ENCODE measurements at places on chromosomes 7 and 10. TPM values are rescaled to one million over a fixed set of nuclear protein-coding genes. Genes with fewer than 3 reads are reported as not detected.

DNA sequence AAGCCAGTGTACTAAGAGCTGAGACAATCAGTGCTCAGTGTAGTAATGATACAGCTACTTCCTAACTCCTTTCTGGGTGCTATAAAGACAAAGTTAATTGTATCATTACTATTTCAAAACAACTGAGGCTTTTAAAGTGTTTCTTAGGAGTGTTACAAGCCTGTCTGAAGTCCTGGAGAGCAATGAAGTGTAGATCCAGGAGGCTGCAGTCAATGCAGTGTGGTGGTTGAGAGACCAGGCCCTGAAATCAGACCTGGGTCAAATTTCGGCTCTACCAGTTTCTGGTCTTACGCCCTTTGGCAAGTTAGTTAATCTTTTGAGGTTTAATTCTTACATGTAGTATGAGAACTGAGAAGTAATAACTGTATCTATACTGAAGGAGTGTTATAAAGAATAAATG is 387.0 kb downstream of the SDK1 start:
- DNase-seq, result no peak

- no peak for DNase-seq
Measured at GRCh38 chr7:98877692-98878364, 504 bp upstream of the TRRAP start.

GRCh38 chr10:124010024-124010423 is 83.4 kb downstream of the CHST15 start:
- DNase-seq, result no peak

TTYH3 gene
- 7.9 TPM for total RNA-seq

DNA sequence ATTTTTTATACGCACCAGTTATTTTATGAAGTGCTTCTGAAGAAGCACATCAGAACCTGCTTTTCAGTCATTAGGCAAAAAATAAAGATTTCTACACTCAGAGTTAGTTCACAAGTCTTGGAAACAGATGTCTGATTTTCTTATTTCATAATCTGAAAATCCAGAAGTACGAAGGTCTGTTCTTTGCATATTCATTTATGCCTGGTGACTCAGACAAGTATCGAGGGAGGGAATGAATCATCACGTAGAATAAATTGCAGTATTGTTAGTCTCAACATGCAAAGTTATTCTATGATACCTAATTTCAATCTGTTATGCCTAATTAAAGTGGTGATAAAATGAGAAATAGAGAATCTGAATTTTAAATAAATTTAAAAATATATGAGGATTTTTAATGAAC is 113.6 kb upstream of the SEM1 start:
- no peak for DNase-seq

HIBADH gene
- 8.4 TPM for total RNA-seq

DNA sequence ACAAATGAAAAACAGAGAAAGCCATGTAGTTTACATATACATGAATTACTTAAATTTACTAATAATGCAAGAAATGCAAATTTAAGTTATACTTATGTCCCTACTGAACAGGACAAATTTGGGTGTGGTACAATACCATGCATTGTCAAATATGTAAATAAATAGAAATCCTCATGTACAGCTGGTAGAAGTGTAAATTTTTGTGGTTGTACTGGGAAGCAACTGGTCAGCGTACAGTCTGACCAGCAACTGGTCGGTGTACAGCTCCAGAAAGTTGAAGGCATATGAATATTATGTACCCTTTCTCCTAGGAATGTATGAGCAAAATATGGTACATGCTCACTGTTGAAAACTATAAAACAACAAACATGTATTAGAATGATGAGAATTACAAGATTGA is 93.9 kb upstream of the TMEM106B start:
- no peak for DNase-seq

DNA sequence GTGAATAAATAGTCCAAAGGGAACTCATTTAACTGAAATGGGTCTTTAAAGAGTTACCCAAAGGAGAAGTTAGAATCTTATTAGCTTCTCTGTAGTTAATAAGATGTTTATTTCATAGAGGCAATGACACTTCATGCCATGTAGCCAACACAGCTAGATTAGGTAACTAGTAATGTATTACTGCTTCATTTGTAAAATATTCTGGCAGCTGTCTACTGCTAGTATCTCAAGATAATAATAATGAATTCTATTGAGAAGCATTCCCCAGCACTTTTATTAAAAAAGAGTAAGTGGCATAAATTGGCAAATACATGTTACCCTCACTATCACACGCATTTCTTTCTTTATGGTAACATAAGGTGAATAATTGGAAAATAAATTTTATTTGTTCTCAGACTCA is 10.1 kb downstream of the PAPSS2 start:
- no peak for DNase-seq

CHAT gene
- not detected for total RNA-seq

DNA sequence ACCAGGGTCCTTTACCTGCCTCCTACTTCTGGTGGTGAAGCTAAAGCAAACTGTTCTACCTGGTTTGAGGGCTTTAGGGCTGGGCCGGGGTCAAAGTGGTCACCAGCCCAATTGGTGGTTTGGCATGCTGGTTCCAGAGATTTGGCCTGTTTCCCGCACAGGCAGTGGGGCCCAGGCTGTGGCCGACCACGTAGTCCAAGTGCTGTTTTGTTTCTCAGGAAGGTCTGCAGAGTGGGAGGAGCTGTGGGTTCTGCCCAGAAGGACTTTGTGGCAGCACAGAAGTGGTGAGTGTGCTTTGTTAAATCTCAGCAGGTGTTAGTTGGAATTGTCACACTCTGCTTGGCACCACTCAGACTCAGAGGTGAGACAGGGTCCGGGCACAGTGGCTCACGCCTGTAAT is 85.8 kb downstream of the MKX start:
- no peak for DNase-seq

- no peak for DNase-seq
Measured at GRCh38 chr10:131899695-131900349, 986 bp upstream of the PPP2R2D start.

DNA sequence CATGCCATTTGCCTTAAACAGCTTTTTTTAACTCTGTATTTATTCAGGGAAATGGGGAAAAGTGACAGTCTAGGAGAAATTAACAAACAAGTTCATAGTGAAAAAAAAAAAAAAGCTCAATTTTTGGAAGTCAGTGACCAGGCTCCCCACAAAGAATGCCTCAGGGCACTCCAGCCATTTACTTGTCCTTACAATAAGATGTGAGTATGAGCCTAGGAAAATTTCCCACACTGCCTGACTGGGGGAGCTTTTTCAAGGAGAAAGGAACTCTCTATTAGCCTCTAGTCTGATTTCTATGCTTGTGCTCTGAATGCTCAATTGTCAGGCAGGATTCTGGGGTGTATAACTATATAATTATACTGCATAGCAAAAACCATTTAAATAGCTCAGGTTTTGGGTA is 74.9 kb upstream of the NRBF2 start:
- no peak for DNase-seq

CPA1 gene
- total RNA-seq, result not detected

ANKRD2 gene
- total RNA-seq, result not detected

DNA sequence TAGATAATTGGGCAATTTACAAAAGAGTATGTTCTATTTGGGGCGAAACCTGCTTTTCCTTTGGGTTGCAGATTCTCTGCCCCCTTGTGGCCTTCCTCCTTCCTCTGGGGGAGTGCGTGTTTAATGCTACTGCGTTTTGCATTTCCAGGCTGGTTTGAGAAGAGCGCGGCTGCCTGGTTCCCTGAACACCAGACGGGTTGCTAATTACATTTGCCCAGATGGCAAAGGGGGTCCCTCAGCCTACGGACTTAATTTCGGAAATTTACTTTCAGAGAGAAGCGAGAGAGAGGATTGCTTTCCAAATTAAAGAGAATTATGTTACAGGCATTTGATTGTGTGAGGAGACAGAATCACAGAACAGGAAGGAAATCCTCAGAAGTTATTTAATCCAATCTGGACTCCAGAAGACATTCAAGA is 91.9 kb upstream of the JAZF1 start:
- no peak for DNase-seq

DNA sequence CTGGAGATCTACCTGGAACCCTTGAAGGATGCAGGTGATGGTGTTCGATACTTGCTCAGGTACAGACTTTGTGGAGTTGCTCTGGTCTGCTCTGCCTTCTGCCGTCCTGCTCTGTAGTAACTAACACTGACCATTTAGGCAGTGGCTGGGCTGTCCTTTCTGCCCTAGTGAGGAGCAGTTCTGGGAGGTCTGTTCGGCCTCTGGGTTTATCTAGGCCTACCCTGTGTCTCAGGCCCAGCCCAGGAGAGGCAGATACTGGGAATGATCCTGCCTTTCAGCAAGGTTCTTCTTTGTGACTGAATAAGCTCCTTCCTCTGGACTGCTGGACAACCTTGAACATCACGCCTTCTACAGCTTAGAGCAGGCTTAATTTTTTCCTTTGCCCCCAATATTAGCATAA is 1.7 kb downstream of the ZFYVE27 start:
- DNase-seq, result no peak

GRCh38 chr7:4724648-4725013 is 42.5 kb downstream of the FOXK1 start:
- DNase-seq, result no peak

SFTPD gene
- total RNA-seq, result not detected

MOGAT3 gene
- total RNA-seq, result not detected

DNA sequence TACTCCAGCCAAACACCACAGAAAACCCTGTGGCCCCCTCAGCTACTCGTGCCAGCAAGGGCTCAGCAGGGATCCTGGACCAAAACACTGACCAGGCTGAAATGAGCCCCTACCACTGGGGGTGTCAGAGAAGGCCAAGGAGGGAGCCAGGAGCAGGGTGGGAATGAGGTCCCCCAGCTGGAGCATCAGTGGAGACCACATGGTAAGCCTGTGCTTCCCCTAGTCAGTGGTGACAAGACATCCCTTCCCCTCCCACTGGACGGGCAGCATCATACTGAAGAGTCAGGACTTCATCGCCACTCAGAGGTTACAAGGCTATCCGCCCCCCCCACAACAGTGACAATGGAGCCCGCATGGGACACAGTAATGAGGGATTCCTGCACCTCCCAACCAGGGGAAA is 99.6 kb downstream of the LHPP start:
- DNase-seq, result no peak

PAX4 gene
- not detected for total RNA-seq

DNA sequence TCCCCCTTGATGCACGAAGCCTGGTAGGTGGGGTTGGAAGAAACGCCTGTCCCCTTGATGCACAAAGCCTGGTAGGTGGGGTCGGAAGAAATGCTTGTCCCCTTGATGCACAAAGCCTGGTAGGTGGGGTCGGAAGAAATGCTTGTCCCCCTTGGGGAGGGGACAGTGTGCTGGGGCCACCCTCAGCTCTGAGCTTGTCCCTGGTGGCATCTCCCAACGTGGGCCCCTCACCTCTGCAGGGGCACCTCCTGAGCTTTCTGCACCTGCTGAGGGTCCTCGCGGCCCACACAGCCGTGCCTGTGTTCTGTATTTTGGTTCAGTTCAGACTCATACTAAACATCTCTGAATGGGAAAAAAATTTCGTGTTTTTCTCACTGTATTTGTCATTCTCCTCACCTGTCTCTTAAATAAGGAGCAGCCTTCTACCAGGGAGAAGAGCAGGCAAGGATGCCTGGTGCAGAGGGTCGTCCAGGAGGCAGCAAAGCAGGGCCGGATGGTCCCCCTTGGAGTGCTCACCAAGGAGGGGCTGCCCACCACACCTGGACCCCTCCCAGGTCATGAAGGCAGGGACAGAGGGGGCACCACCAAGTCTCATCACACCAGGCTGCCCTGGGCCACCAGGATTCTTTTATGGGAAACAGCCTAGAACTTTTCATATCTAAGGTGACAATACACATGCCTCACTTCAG is 24.7 kb downstream of the VIPR2 start:
- no peak for DNase-seq

DNA sequence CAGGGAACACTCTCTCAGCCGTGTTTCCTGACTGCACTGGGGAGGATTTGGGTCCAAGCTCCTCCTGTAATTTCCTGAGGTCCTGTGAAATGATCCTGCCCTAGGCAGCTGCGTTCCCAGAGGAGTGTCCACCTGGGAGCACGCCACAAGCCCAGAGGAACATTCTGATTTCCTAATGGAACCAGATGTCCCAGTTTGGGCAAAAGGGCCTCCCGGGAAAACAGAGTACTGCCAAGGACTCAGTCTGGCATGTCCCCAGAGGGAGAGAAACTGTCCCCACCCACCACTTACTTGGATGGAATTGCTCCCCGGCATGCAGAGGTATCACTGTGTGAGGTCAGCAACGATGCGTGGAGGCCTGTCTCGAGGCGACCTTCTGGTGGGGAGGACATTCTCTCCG is 34.5 kb downstream of the ASB13 start:
- no peak for DNase-seq

DNA sequence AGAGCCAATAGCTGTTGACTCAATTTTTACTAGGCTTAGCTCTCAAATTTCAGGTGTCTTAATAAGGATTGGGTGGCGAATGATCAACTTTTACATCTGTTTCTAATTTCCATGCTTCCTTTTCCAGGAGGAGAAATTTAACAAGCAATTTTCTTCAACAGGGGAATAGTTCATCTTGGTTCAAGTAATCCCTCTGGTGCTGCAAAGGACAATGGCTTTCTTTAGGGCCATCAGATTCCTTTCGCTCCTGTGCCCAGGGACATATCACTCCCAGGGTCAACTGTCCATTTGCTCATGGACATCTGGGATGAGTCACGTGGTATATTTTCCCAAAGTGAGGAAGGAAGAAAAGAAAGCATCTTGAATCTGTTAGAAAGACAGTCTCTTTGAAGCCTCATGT is 313.3 kb downstream of the FRMD4A start:
- DNase-seq, result no peak

Measured in CD4-positive, alpha-beta T cell (primary cell).